ENCODE measurements at places on chromosomes 4 and X.

DNA sequence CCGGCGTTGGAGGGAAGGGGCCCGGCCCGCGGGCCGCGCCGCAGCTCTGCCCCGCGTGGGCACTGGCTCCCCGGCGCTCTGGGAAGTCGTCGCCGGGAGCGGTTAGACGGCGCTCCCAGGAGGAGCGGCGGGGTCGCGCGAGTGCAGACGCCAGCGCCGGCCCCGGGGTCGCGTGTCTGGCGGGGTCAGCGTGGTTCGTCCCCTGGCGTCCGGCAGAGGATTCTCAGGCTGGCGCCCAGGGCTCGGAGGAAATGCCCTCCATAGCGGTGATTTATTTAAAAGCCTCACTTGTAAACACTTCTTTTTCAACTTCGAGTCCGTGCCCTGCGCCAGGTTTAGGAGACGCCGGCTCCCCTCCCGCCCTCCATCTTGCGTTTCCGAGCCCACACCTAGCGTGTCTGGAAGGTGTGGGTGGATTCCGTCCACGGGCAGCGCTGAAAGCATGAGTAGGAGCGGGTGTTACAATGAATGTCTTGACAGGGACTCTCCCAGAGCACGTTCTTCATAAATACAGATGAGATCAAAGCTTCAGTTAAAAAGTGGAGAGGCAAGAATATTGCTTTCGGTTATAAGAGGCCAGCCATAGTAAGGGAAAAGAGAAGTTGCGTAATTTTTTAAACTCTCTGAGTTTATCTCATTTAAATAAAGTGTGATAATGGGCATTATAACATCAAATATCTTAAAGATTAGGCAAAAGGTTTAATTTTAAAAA is 692 bp downstream of the FAM241A start:
- DNase-seq, result peak; percentile 21

- DNase-seq, result no peak
Measured at GRCh38 chr4:153546280-153546679, 80.1 kb downstream of the TMEM131L start.

- no peak for DNase-seq
Measured at GRCh38 chr4:134401798-134402197, 200.2 kb upstream of the PABPC4L start.

- DNase-seq, result no peak
Measured at GRCh38 chrX:13000301-13000811, 25.4 kb downstream of the TMSB4X start.

- DNase-seq, result no peak
Measured at GRCh38 chrX:154412468-154412867, 1.1 kb downstream of the TAFAZZIN start.

DNA sequence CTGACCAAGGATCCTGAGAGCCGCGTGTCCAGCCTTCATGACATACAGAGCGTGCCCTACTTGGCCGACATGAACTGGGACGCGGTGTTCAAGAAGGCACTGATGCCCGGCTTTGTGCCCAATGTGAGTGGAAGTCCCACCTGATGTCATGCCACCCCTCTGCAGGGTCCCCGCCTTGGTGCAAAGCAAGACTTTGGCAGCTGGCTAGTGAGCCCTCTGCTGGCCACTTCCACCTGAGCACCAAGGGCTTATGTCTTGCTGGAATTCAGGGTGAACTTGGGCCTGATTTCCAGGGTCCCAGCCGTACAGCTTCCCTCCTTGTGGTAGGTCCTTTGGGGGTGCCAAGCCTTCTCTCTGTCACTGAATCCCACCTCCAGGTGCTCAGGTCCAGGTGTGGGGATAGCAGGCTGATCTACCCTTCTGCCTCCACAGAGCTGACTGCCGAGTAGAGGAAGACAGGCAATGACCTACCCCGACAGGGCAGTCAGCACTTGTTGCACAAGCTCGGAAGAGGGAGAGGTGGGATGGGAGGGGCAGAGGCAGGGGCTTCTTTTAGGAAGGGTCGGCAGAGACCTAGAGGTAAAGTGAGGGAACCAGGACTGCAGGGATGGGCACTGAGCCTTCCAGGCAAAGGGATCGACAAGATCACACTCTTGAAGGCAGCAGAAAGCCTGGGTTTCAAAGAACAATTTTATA is 248.1 kb downstream of the EVC2 start:
- DNase-seq, result no peak

- no peak for DNase-seq
Measured at GRCh38 chr4:56680266-56680665, 830 bp downstream of the HOPX start.

DNA sequence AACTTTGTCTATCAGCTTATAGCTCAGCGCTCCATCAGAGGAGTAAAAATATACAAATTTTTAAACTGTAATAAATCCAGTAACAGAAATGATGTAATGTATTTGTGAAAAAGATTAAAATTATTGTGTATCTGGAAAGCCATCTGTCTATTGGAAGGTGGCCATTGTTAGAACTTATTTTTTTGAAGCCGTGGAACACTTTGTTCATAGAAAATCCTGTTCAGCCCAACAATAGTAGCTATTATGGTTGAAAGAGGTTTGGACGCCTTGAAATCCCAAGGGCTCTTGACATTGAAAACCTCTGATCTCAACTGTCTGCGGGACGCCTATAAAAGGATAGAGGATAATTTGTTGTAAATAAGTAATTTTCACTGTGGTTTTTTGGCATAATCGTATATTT is 98.3 kb downstream of the RAPGEF2 start:
- DNase-seq, result no peak

DNA sequence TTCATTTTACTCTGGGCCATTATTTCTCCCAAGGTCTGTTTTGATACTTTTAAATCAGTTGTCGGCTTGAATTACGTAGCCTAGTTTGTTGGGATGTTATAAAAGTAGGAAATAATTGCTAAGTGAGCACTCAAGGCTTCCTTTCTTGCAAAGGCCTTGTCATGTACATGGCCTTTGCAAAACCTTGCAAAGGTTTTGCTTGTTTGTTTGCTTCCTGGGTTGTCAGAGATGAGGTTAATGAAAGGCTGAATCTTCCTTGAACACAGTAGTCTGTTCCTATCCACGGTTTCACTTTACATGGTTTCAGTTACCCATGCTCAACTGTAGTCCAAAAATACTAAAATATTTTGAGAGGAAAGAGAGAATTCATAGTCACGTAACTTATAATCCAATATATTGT is 113.5 kb downstream of the NAA11 start:
- DNase-seq, result no peak

DNA sequence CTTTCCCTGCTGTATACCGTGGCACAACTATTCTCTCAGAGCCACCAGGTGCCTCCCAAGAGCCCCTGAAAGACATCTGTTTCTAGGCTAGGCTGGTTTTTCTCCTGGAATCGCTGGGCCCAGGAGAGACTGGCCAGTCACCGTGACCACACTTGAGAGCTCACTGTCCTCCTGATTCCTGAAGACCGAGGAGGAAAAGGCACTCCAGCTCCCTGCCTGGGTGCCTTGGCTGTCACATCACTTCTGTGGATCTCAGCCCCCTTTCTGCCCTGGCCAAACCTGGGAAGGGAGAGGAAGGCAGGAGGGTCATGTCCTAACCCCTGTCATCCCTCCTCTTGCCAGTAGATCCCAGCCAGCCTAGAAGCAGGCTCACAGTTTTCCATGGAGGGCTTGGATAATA is 54.7 kb upstream of the LAS1L start:
- DNase-seq, result no peak

DNA sequence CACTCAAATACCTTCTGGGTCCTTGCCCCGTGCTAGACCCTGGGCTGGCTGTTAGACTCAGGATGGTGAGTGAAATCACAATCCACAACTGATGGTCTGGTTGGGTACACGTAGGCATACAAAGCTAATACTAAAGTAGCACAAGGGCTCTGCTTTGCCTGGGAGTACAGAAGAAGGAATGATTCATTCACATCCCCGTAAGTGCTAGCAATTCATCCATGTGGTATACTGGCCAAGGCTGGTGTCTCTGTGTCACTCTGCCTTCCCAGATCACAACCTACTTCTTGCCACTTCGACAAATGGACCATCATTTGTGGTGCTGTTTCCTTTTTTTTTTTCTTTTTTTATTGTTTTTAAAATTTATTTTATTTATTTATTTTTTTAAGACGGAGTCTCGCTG is 19.7 kb upstream of the RBM47 start:
- DNase-seq, result no peak

- DNase-seq, result no peak
Measured at GRCh38 chrX:100973411-100973810, 3.9 kb downstream of the ARL13A start.

GRCh38 chr4:90572996-90573395 is 445.8 kb downstream of the CCSER1 start:
- DNase-seq, result no peak

DNA sequence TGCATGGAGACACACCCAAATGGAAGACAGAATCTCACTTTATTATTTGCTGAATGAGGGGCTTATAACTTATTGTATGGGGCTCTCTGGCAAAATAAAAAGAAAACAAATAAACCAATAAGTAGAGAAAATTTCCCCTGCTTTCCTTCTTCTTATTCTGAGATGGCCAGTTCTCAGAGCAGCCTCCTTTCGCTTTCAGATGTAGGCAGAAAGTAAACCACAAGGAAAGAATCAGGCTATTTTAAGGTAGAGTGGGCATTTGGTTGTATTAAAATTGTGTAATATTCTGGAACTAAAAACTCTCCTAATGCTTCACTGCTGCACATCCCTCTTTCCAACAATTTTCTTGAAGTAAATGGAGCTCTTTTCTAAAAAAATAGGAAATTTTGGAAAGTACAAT is 241.8 kb downstream of the GALNTL6 start:
- DNase-seq, result no peak

DNA sequence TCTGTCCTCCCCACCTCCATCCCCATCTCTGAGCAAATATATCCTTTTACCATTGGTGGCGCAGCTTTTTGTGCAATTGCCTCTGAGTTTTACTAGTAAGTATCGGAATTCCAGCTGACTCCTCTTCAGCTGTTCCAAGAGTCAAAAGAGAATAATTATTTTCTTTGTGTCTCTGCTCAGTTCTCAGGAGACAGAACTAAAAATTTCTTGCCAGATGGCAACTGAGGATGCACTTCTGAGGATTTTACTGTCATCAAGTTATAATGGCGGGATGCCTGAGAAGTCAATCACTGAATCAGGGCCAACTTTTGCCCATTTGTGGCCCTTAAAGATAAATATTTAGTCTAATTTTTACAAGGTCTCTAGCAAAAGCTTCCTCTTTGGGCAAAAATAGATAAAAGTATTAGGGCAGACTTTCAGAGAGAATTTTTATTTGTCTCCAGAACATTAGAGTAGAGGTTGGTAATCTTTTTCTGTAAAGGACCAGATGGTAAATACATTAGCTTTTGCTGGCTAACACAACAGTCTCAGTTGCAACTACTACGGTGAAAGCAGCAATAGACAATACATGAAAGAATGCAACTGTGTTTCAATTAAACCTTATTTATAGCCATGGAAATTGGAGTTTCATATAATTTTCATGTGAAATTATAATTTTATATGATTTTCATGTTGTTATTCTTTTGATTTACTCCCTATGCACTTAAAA is 15.6 kb upstream of the ADGRA3 start:
- DNase-seq, result no peak

GRCh38 chrX:112816908-112817307 is 23.7 kb downstream of the AMOT start:
- no peak for DNase-seq

DNA sequence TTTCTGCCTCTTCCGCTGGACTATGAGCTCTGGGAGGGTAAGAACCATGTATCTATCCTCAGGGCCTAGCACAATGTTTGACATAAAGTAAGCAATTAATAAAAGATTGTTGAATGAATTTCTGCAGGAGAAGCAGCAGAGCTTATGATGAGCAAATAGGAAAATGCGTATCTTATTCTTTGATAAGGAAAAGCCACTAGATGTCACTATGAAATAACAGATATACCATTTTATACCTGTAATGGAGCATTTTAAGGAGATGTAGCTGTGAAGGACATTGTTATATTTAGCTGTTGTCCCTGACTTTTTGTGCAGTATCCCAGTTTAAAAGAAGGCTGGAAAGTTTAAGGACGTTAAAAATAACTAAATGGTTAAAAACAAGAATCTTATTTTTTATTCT is 147.2 kb upstream of the MBNL3 start:
- no peak for DNase-seq

- peak; percentile 78 for DNase-seq
Measured at GRCh38 chr4:8050555-8051206, 107.9 kb downstream of the ABLIM2 start.

- DNase-seq, result no peak
Measured at GRCh38 chrX:44898411-44899221, 25.6 kb downstream of the KDM6A start.

- DNase-seq, result no peak
Measured at GRCh38 chr4:75919920-75920319, 17.7 kb upstream of the PPEF2 start.

DNA sequence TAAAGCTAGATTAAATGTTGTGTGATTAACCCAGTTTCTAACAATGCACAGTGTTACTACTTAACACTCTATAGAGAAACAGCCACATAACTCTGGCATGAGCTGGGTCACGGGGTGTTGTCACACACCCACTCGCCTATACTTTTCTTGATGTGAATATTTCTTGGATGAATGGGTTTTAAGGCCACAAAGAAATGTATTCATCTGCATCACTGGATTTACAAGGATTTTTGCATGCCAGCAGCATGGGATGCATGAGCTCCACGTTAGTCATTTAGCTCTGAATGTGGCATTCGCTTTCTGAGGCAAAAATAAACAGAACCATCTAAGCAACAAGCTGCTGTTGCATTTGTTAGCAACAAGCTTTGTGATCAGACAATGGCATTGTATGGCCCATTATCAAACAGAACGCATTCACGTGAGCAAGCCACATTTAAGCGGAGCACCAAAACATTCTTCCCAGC is 89.7 kb downstream of the LRP2BP start:
- peak; percentile 22 for DNase-seq

DNA sequence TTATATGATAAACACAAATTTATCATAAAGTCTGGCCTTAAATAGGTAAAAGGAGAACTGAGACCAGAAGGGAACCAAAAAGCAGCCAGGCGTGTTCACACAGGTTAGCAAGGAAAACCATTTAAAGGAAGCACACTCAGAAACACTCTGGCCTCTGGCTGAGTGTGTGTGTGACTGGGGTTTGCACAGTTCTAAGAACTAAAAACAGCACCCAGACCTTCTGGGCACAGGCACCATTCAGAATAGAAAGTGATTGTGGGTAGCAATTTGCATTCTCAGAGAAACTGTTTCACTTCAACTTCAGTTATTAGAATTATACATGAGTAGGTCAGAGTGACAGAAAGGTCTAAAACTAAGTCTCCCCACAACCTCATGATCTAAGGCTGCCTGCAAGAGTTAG is 10.0 kb downstream of the GPR82 start:
- no peak for DNase-seq

GRCh38 chr4:5812506-5813229 is 80.2 kb downstream of the CRMP1 start:
- peak; percentile 66 for DNase-seq

DNA sequence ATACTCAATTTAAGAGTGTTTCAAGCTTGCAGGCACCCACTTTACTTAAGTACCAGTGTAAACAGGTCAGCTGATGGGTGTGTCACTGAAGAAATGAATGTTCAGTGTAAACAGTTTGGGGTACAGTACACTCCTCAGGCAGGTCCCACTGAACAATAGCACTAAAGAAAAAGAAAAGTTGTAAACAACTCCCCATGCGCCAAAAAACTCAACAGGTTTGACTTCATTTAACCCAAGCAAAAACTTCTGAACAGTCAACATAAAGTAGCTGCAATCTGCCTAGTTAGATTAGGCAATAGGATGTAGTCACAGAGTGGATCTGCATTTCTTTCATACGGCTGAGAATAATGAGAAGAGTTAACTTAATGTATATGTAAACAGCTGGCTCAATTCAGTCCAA is 93.2 kb downstream of the FAM13A start:
- no peak for DNase-seq

GRCh38 chr4:36303426-36304137 is 22.2 kb downstream of the DTHD1 start:
- no peak for DNase-seq

All from renal pelvis (tissue), 12 donors.